ENCODE measurements at places on chromosomes 5 and 9.

DNA sequence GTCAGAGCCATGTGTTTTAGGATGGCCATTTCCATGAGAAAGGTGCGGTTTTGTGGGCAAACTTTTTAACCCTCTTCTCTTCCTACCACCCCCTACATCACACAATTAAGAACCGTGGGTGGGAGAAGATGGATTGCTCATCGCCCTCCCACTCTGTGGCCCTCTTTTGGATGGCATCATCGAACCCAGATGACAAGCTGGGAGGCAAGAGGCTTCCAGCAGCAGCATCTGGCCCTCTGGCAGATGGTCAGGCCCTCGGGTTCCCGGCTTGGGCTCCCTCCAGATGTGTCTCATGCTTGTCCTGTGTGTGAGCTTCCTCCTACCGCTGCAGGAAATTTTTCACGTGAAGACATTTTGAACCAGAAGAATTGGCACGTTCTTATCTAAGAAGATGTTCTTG lies 199.9 kb downstream of the EBF1 start:
- DNase-seq: no peak

GRCh38 chr9:20032413-20033006 lies 243.7 kb upstream of the SLC24A2 start:
- no peak for DNase-seq

DNA sequence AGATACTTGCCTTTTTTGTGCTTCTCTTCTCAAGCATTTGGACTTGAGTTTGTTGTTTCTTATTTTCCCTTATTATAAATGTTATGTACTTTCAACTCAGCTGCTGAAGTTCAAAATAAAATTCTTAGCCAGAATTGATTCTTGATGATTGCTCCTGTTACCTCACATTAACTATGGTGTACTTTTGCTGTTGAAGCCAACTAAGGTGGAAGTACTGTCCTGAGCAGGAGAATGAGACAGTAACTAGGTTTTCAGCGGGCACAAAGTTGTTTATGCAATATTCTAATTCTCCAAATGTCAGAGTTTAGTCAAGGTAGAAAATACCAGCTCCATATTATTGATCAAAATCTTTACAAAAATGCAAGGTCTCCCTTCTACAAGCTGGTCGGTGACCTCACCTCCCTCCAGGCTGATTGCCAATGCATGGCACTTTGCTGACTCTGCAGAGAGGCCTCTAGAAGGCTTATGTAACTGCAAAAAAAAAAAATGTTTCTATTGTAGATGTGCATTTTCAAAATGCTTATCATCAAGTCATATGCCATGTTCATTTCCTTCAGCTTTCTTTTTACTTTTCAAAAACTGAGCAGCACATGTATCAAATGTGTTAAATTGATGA lies 1783.5 kb upstream of the WWC1 start:
- no peak for DNase-seq

- peak; percentile 64 for DNase-seq
These were observed 724 bp downstream of the PAM start for GRCh38 chr5:102755686-102756371.

- no peak for DNase-seq
These were observed 15.7 kb downstream of the GPBP1 start for GRCh38 chr5:57189515-57189914.

- DNase-seq: no peak
These were observed 96.2 kb upstream of the BOD1 start for GRCh38 chr5:173712609-173713175.

DNA sequence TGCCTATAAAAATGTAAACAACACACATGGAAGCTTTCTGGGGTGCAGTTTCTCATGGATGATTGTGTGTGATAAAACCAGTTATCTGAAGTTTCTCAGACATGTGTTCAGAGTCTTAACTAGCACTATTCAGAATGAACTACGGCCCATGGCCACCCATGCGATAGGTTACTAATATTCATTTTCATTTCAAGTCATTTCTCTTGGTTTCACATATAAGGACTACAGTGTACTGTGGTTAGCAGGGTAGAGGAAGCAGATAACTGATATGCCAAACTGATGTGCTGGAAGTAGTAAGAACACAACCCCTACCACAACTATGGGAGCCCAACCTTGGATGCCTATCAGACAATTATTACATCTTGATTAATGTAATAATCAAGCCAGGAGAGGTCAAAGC lies 372.1 kb downstream of the DTWD2 start:
- no peak for DNase-seq

- DNase-seq: peak; percentile 84
These were observed 8.4 kb upstream of the RXRA start for GRCh38 chr9:134317790-134318414.

- no peak for DNase-seq
These were observed 180.6 kb downstream of the PDE4D start for GRCh38 chr5:59712836-59713497.

GRCh38 chr5:41683181-41683580 lies 172.8 kb upstream of the PLCXD3 start:
- no peak for DNase-seq

GRCh38 chr5:158234323-158235158 lies 375.6 kb upstream of the CLINT1 start:
- DNase-seq: peak; percentile 67

- DNase-seq: no peak
These were observed 116.0 kb upstream of the RANBP3L start for GRCh38 chr5:36417668-36418067.

DNA sequence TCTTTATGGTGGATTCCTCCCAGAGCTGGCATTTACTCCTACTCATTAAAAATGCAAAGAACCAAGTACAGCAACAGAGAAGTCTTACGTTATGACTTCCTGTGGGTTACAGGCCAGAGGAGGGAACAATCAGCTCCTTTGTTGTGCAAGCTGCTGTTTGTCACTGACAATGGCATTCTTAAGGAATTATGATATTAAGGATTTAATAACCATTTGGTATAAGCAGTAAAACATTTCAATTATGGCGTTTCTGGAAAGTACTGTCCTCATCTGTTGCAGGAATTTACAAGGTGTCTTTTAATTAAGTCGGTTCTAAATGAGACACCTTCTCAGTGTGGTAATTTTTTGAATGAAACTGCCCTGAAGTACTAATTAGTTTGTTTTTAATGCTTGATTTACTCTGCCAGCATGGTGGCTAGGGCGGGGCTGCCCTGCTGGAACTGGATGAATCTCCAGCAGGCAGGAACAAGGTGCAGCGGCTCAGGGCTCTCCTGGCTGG lies 49.1 kb upstream of the VDAC1 start:
- DNase-seq: peak; percentile 78

DNA sequence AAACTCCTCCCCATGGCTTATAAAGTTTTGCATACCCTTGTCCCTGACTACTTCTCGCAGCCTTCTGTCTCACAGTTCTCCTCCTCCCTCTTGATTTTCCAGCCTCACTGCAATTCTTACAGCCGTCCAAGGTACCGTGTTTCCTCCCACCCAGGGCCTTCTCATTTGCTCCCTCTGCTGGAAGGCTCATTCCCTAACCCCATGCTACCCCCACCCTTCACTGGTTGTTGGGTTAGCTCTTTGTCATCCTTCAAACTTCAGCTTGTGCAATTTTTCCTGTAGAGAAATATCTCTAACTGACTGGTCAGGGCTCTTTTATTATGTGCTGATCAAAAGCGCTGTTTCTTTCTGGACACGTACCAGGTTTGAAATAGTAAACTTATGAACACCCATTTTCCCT lies 329.2 kb downstream of the EBF1 start:
- no peak for DNase-seq

- DNase-seq: no peak
These were observed 34.6 kb upstream of the SEMA4D start for GRCh38 chr9:89532478-89532877.

DNA sequence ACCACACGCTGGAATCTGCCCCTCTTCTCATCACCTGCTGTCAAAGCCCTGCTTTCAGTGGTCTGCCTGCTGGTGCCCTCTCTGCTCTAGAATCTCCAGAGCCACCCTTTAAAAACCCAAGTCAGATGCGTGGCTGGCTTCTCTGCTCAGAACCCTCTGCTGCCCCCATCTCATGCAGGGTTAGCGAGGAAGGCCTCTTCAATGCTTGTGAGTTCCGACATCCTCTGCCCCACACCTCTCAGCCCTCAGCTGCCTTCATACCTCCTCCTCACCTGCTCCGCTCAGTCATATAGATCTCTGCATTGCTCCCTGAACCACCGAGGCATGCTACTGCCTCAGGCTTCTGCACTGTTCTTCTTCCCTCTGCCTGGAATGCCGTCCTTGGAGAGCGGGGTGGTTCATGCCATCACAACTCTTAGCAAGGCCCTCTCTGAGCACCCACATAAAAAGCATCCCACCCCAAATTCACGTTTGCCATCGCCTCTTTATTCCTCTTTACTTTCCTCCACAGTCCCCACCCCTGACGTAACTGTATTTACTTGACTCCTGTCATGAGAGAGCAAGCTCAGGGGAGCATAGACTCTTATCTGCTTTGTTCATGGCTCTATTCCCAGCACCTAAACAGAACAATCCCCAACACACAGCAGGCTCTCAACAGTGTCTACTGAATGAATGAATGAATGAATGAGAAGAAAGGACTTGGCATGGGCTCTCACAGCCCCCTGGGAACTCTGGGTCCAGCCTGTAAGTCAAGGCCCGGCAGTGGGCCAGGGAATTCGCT lies 10.4 kb downstream of the SHB start:
- DNase-seq: no peak

- no peak for DNase-seq
These were observed 169.5 kb downstream of the TLR4 start for GRCh38 chr9:117873664-117874063.

DNA sequence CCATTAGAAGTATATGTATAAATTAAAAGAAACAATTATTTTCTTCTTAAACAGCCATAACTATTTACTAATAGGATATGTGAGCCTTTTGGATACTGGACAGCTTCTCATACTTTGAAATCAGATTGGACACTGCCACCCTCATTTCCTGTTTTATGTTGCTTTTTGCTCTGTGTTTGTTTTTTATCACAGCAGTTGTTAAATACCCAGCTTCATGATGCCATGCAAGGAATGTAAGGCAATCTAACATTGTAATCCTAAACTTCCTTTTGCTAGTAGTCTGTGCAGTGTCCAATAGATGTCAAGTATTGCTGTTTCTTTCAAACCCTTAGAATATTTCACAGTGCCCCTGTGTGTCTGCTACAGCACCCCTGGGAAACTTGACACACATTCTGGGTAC lies 56.2 kb downstream of the CNTLN start:
- DNase-seq: no peak

- DNase-seq: no peak
These were observed 1.6 kb downstream of the STRBP start for GRCh38 chr9:123266655-123267399.

DNA sequence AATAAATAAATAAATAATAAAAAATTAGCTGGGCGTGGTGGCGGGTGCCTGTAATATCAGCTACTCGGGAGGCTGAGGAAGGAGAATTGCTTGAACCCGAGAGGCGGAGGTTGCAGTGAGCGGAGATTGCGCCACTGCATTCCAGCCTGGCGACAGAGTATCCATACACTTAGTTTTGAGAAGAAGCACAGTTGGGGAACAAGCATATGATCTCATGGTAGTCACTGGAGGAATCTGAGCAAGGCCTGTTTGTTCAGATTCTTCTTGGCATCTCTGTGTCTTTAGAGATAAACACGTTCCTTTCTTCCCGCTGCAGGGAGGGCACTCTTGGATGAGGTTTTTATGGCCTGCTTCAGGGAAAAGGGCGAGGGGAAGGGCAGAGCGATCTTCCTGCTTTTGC lies 15.6 kb upstream of the DENND1A start:
- DNase-seq: no peak

DNA sequence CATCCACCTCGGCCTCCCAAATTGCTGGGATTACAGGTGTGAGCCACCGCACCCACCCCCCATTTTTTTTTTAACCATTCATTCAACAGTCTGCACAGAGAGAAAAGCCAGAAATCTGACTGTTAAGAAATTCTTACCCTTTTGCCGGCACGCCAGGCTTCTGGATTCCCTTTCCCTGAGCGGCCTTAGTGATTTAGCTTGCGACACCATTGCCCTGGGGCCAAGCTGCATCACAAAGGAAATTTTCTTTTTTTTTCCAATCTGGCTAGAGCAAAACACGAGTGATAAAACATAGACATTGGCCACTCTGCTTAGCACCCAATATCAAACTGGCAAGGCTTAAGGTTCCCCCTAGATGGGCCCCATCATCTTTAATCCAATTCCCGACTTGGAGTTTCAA lies 21.2 kb upstream of the ATOSB start:
- no peak for DNase-seq

DNA sequence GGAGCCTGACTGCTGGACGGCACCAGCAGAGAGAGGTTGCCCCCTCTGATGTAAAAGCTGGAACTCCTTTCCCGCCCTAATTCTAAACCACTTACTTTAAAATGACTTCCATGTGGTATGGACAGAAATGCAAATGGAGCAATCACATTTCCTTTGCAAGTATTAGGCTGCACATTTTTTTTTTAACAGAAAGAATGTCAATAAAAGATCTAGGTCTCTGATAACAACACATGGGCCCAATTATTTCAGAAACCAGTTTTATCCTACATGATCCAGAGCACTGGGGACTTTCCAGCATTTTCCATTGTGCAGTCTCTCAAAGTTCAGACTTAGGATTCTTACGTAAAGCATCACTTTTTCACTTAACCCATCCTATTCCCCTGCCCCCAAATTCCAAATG lies 203.7 kb downstream of the NXNL2 start:
- DNase-seq: peak; percentile 63

- DNase-seq: no peak
These were observed 44.8 kb downstream of the EHMT1 start for GRCh38 chr9:137663584-137663983.

DNA sequence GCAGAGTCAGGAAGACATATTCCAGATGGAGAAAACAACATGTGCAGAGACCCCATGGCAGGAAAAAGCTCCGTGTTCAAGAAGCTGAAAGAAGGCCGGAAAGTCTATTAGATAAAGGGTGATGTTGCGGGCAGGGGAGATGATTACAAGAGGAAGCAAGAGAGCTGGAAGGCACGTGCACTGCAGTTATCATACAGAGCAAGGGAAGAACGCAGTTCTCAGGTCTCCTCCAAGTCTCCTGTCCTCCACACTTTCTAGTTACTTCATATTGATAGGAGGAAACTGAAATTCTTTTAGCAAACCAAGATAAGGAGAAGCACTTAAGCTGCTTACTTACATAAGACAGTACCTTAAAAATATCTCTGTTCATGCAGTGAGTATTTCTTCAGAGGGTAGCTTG lies 58.3 kb upstream of the PLPP6 start:
- no peak for DNase-seq

DNA sequence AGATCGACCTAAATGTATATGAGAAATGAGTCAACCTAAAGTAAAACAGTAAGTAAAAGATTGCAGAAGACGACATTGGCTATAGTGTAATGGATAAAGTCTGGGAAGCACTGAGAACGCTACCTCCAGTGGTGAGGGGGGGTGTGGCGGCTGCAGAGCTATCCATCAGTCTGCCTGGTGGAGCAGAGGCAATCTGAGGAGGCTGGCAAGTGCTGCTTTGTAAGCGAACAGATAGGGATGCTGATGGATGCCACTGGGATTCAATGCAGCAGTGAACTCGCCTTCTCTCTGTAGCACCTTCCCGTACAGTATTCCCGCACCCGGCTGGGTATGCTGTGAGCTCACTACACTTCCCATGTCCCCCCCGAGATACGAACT lies 261.5 kb downstream of the NSG2 start:
- DNase-seq: no peak

Measured in fibroblast of lung (primary cell).